ENCODE measurements at places on chromosomes 16 and 17.
A peak's percentile ranks its signal among the peaks of the same experiment; 100 is the strongest.

GRCh38 chr17:48429156-48429555, 858 bp downstream of the SKAP1 start:
- DNase-seq = no peak

DNA sequence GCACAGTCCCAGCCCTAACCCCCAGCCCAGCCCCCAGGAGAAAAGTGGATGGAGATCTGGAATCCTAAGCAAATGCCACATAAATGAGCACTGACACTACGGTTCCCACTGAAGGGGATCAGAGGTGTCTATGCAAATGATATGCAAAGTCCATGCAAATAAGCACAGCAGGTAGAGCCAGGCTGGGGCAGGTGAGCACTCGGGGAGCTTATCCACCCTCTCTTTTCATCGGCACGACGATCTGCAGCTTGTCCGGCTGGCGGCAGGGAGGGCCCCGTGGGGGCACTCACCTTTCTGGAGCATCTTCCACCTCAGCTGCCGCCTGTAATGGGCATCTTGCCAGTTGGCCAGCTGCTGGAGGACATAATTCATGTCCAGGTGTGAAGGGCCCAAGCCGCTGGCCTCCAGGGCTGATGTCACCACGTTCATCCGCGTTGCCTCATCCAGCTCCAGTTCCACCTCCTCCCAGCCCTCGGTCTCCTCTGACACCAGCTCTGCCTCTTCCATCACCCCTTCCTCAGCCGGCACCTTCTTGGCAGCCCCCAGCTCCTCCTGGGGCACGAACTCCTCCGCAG, 9.9 kb downstream of the HAP1 start:
- DNase-seq = no peak

GRCh38 chr16:29745853-29746345, at the start of gene C16orf54:
Gene C16orf54, minus strand, starts transcription at chr16:29745990. Its CDS starts 1,039 bp downstream, at chr16:29744951.
- peak; percentile 67 for DNase-seq

GRCh38 chr17:1137465-1137894, 42.3 kb downstream of the ABR start:
- DNase-seq = no peak
